ENCODE measurements at places on chromosomes 5 and 9.
A peak's percentile ranks its signal among the peaks of the same experiment; 100 is the strongest.

- no peak for DNase-seq
Measured at GRCh38 chr9:78592811-78593210, 295.9 kb downstream of the PSAT1 start.

DNA sequence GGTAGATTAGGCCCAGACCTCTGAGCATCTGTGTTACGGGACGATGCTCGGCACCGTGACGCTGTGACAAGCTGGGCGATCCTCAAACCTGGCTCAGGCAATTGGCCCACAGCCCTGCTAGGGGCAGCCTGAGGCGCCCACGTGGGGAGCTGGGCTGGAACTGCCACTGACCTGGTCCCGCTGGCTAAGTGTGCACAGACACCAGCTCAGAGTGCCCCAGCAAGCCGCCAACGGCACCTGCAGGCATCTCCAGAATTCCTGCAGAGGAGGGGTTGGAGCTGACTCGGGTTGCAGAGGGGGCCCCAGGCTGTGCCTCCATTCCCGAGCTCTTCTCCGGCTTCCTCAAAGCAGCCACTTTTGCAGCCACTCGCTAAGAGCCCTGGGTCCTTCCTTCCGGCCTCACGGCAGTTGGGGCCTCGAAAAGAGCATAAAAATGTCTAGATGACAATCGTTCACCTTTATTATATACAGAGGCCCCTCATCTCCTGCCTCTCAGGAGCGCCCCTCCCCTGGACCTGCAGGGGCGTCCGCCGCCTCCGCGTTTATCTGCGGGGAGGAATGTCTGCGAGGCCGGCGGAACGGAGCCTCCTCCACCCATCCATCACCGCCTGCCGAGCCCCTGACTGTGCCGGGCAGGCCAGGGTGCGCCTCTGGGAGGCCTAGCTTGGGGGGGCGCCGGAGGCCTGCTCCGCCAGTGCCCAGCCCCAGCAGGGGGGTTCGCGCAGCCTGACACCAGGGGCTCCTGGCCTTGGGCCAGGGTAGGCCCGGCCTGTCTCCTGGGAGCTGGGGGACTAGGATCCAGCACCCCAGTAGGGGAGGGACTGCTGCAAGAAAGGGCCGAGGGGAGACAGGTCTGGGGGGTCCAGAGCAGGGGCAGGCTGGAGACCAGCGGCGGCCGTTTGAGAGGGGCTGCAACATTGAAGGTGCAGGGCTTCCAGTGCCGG lies 144.9 kb downstream of the BARX1 start:
- DNase-seq, result no peak

DNA sequence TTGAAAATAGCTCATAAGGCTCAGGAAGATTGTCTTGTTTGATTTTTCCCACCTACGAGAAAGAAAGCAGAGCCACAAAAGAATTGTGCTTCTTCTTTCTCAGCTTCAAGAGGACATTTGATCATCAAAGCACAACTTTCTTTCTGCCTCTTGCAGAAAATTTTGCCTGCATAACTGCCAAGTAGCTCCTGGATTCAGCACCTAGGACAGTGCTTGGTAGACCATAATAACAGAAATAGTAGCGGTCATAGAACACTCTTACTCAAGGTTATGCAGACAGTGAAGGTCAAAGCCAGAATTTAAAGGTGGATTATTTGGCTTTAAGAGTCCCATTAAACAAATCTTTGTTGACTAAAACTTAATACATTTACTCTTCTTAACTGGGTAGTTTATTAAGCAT lies 594.7 kb upstream of the CCNG1 start:
- DNase-seq, result no peak

GRCh38 chr5:125199968-125200865 lies 453.8 kb upstream of the ZNF608 start:
- DNase-seq, result peak; percentile 13

DNA sequence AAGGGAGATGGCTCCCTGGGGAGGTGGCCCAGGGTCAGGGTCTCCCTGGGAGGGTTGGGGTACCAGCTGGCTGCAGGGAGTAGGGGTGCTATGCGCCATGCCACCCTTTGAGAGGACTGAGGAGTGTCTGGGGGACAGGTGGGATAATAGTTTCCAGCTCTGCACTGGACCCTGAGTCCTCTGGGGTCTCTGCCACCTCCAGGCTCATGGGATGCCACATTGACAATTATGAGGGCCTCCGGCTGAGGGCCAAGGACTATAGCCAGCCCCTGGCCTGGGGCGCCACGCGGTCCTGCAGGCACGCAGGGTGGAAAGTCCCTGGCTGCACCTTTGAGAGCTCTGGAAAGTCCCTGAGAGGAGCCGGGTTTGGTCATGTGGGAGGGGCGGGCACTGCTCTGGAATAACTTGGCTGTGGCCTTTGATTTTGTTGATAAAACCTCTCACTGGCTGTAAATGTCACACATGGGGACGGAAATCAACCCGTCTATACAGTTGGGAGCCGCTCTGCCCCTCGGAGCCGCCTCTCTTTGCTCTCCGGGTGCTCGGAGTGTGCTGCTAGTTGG lies 16.0 kb downstream of the TRAF2 start:
- peak; percentile 86 for DNase-seq

- no peak for DNase-seq
Measured at GRCh38 chr5:129125819-129126218, 31.3 kb downstream of the ISOC1 start.

DNA sequence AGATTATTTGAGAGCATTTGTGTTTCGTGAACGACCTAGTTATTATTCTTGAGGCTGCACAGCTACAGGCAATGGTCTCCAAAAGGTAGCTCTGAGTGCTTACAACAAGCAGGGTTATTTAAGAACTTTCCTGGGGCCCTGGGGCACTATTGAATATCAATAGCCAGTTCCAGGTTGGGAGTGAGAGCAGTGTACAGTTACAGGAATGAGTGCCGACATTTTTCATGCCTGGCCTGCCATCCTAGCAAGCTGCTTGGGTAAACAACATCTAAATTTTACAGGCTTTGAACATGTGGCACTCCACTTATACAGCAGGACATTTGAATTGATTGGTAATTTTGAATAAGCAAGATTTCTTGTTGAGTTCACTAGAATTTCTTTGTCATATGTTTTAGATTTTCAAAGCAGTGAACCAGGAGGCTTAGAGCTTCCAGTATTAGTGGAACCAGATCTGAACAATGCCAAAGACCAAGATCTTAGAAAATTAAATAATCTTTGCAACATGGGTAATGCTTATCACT lies 171.9 kb upstream of the GDNF start:
- no peak for DNase-seq

DNA sequence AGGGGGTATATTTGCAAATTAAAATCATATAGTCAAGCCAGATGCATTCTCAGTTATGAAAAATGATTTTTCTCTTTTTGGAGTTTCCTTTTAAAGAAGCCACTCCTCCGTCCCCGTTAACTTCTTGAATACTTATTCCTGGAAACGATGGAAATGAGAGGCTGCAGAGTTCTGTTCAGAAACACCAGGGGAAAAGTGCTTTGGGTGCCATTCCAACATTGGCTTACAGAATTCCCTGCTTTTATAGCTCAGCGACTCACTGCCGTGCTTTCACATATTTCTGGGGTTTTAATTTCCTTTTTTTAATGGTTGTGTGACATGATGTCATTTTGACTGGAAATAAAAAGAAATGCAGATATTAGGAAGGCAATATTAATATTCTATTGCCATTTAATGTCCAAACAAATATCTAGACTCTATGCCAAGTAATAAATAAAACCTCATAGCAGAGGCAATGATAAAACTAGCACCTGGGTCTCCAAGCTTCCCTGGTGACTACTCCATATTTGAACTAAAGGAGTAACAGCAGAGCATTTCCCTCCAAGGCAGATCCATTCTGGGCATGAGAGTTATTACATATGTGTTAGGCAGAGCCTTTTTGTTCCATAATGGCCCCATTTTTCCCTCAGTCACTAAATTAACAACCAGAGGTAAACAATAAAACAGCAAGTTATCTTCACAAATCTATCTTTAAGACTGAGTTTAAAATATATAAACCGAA lies 363.4 kb downstream of the EBF1 start:
- no peak for DNase-seq

- no peak for DNase-seq
Measured at GRCh38 chr9:76004526-76004925, 114.1 kb downstream of the PCSK5 start.

All from AG08396 (cell line).